H54 (cell line): ENCODE measurements at places on chromosomes 1 and 21.

- DNase-seq, result no peak
These were observed 940 bp downstream of the NES start for GRCh38 chr1:156676114-156676819.

- no peak for DNase-seq
These were observed 173.7 kb downstream of the CLEC20A start for GRCh38 chr1:178323067-178323466.

DNA sequence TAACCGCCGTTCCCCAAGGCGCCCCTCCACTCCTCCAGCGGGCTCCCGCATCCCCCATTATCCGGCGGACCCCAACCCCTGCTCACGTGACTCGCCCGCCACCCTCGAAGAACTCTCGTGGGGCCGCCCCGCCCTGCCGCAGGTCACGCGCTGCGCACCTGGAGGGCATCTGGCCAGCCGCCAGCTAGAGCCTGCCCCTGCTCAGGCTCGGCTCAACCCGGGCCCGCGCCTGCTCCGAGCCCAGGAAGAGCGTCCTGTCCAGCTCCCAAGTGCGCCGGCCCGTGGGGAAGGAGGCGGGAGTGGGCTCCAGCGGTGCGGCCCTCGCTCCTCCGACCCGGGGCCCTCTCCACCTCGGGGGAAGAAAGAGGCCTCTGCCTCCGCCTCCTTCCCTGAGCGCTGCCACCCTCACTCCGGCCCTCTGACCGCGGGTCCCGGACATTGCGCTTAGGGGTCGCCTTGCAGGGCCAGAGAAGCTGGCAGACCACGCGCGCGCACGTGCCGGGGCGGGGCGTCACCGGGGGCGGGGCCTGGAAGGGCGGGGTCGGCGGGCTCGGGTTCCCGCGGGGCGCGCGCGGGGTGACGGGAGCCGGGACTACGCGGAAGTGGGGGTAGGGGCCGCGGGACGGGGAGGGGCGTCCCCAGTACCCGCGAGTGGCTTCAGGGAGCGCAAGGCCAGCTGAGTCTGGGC, 28.4 kb downstream of the HMGN2 start:
- peak; percentile 55 for DNase-seq

GRCh38 chr1:225923381-225923691, 714 bp downstream of the PYCR2 start:
- DNase-seq, result no peak

- DNase-seq, result no peak
These were observed 27.8 kb downstream of the COL18A1 start for GRCh38 chr21:45432575-45433255.

DNA sequence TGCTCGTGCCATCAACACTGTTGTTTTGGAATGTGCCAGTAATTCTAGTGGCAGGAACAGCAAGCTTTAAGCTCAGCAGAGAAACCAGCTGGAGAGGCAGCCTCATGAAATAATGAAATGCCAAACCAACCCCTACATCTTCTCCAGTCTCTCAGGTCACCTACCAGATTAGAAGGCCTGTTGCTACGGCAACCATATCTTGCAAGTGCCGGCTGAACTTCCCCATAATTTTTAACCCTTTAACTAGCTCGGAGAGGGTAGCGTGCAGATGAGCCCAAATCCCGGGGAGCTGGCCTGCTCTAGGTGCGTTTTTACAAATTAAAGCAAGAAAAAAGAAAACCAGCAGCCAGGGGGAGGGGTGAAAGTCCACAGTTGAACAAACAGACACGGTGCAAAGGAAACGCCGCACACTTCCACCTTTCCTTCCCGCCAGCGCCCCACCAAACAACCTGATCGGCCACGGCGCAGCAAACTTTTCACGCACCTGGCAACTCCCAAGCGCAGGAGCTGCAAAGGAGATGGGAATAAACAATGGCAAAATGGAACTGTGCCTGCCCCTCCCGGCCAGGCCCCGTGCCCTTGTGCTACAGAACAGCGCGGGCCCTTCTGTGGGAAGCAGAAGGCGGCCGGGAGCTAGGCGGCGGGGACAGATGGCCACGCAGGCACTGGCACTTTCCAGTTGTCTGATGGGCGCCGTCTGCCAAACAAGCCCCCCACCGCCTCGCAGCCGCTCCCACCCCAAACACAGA, 50.1 kb downstream of the SSBP3 start:
- no peak for DNase-seq

DNA sequence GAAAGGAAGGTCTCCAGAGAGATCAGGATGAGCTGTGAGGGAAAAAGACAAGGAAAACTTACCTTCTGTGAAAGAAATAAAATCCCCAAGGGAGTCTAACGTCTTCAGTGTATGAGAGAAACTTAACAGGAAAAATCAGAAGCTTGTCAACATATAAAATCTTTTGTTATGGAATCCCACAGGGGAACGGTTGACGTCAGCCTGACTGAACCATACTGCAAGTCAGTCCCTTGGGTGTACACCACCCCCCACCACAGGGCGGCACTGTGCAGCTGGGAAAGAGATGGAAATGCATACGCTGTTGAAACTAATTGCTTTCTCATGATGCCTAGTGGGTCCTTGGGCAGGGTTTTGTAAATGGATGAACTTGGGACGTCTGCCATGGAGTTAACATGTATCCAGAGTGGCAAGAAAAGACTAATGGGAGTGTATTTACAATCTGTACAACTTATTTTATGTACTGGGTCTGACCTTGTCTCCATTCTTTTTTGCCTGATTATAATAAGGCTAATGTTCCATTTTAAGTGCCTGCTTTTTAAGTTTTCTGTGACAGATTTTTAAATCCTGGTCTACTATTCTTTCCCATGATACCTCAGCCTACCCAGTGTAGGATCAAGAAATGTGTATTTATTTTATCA, 22.7 kb downstream of the UTP25 start:
- peak; percentile 50 for DNase-seq

- no peak for DNase-seq
These were observed 8.0 kb downstream of the FCAMR start for GRCh38 chr1:206962272-206962671.

- DNase-seq, result no peak
These were observed 3.5 kb downstream of the KLHL12 start for GRCh38 chr1:202923533-202923932.

GRCh38 chr1:60145771-60146170, 72.2 kb upstream of the C1orf87 start:
- DNase-seq, result no peak

GRCh38 chr1:54559771-54560231, 11.8 kb downstream of the ACOT11 start:
- DNase-seq, result no peak

- DNase-seq, result no peak
These were observed 311.3 kb downstream of the LRRIQ3 start for GRCh38 chr1:73886716-73887115.

- DNase-seq, result no peak
These were observed 61.5 kb downstream of the SLC37A1 start for GRCh38 chr21:42575111-42575510.

GRCh38 chr1:64766429-64766828, 21.6 kb downstream of the RAVER2 start:
- no peak for DNase-seq

DNA sequence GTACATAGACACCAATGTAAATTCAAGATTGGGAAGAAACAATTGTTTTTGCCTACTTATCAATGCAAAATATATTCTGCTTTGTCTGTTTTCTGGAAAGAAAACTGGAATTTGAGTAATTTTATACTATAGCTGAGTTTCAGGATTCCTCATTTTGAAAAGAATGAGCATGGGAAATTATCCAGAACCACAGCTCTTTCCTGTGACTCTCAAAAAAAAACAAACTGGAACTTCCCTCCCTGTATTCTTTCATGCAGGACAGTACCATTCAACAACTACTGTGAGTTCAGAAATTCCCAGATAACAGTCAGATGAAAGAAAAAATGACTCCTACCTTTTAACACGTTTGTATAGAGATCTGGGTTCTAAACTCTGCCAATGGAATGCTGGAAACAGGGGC, 372.4 kb downstream of the TGFB2 start:
- no peak for DNase-seq

DNA sequence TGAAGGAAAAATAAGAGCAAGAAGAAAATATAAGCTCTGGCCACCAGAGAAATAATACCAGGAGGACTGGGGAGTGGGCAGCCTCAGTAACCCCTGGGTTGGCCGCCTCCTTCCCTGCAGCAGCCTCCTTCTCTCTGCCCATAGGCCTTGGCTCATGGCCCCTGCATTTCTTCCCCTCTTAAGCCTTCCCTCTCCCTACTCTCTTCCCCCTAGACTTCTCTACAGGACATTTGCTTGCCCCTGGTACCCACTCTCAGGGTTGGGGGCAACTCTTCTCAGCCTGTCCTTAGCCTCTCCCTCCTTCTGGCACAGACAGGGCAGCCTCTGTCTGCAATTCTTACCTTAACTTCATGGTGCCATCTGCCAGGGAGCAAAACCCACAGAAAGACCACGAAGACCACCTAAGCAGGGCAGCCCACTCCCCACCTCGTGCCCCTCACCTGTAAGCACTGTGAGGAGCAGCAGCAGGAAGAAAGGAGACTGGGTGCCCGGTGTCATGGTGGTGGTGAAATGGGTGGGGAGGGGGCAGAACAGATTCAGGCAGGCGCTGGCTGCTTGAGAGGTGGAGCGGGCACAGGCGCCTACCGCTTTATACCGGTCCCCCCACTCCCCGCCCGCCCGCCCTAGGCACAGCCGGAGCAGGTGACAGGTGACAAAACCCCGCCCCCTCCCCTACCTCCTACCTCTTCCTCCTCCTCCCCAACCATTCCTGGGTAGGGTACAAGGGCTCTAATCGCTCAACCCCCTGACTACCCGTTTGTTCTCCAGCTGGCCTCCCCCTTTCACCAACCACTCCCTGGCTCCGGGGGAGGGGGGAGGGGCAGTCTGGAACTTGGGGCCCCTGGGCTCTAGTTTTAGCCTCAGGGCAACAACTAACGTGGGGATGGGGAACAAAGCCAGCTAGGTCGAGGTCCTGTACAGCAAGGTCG, 15.1 kb downstream of the THBS3 start:
- no peak for DNase-seq

DNA sequence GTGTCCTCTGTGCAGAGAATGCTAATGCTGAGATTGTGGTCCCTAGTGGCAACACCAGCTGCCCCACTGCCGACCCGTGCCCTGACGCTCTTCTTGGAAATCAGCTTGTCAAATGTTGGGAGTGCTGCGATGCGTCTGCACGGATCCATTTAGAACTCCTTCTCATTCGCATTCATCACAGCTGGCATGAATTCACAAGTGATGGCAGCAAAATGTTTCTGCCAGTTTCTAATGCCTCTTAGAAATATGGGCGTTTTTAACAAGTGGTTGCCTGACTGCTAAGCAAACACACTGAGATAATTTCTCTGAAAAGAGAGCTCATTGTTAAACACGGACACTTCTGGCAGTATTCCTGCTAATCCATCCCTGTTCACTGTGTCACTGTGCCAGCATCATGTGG, 131.9 kb upstream of the KCNJ6 start:
- no peak for DNase-seq

- DNase-seq, result no peak
These were observed 142.2 kb downstream of the NFIA start for GRCh38 chr1:61224609-61225008.

DNA sequence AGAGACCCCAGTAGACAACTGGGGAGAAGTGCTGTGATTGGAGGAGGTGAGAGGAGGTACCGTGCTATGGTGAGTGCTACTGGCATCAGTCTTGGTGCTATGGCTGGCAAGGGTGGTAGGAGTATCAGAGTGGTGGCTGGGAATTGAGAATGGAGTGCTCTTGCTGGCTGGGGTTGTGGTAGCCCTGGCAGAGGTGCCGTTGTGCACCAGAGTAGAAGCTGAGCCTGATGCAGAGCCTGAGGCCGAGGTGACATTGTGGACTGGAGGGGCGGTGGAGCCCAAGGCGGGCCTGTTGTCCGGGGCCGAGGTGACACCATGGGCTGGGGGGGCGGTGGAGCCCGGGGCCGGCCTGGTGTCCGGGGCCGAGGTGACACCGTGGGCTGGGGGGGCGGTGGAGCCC, 14.6 kb downstream of the TRIM46 start:
- DNase-seq, result no peak

DNA sequence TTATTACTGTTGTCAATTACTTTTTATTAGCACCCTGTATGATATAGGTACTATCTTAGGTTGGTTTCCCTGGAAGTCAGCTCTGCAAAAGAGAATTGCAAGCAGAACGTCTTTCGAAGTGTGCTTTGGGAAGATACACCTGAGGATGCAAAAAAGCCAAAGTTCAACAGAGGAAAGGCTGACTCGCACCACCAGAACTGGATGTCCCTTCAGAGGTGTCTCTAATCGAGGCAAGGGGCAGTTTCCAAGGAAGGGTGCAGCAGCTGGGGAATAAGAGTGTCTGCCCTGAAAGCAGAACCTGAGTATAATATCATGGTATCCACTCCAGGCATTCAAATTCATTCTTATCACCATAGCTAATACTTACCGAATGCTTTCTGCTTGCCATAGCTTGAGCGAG, 149.6 kb downstream of the CACNA1E start:
- DNase-seq, result no peak

GRCh38 chr1:178540646-178541045, 27.7 kb downstream of the TEX35 start:
- DNase-seq, result peak; percentile 56

DNA sequence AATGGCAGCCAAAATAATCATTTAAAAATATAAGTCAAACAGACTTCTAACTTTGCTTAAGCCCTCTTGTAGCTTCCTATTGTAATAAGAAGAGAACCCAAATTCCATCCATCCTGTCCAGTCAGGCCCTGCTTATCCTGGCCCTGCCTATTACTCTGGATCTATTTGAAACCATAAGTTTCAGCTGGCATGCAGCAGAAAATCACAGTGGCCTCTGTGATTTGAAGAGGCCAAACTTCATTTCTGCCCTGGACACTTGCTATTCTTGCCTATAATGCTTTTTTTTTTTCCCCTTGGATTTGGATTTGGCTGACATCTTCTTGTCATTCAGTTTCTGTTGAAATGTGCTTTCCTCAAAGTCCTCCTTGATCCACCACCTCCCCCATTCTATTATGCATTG, 642.8 kb downstream of the USP25 start:
- DNase-seq, result no peak

DNA sequence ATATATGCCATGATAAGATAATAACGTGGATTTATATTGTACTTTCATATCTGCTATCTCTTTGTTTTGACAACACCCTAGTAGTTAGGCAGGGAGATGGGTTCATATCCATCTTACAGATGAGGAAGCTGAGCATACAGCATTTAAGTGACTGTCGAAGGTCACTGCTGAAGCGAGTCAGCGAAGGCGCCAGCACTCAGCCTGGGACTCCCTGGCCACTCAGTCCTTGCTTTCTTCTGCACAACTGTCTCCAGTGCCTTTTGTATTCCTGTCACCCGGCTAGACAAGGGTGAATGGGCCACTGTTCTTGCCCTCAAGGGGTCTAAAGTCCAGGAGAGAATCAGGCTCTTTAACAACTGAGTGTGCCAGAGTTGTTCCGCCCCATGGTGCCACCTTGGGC, 3.1 kb downstream of the ARHGEF10L start:
- DNase-seq, result no peak

- no peak for DNase-seq
These were observed 11.4 kb upstream of the KLHL12 start for GRCh38 chr1:202938287-202938925.
